ENCODE measurements at places on chromosomes 7 and 10.

GRCh38 chr7:69625238-69625637 is 27.0 kb downstream of the AUTS2 start:
- DNase-seq, result no peak

- no peak for DNase-seq
These were observed 111.4 kb downstream of the BAMBI start for GRCh38 chr10:28788762-28789161.

GRCh38 chr7:96246919-96247318 is 75.0 kb downstream of the SLC25A13 start:
- no peak for DNase-seq

- peak; percentile 17 for DNase-seq
These were observed 313.9 kb upstream of the GLI3 start for GRCh38 chr7:42550706-42551470.

- peak; percentile 9 for DNase-seq
These were observed at the start of gene SYCE1 for GRCh38 chr10:133565441-133566294. Gene SYCE1 (minus strand): TSS chr10:133565583. CDS start chr10:133565529, 54 bp downstream.

- no peak for DNase-seq
These were observed 32.8 kb downstream of the PPP1R9A start for GRCh38 chr7:94940241-94940640.

DNA sequence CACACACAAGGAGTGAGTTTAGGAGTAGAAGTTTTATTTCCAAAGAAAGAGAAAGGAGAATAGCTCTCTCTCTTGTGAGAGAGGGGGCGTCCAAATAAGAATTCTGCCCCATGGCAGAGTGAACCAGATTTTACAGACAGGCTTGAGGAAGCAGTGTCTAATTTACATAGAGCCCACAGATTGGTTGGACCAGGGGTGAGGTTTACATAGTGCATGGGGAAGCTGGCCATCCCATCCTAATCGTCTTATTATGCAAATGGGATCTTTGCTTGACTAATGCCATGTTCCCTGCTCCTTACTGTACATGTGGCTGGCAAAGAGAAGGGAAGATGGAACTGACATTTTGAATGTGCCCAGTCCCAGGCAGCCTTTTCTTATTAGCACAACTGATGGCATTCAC is 60.0 kb upstream of the ACSM6 start:
- no peak for DNase-seq

- DNase-seq, result no peak
These were observed 30.9 kb downstream of the SORCS1 start for GRCh38 chr10:107133656-107134055.

All from AG10803 (cell line).